ENCODE measurements at places on chromosomes 3 and 15.

GRCh38 chr3:124463234-124463633, 267.0 kb upstream of the UMPS start:
- no peak for DNase-seq

DNA sequence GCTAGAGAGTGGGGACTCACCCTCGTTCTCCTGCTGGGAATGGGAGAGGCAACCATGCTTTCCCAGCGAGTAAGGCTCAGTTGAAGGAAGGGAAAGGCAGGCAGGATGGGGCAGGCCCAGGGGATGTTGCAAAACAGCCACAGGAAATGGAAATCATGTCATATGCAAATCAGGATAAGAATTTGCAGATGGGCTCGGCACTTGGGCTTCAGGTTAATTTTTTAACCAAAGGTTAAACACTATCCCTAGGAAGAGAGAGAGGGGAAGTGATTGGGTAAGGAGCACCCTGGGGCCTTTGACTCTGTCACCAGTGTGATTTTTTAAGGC, 14.6 kb upstream of the PLA2G4E start:
- no peak for DNase-seq

DNA sequence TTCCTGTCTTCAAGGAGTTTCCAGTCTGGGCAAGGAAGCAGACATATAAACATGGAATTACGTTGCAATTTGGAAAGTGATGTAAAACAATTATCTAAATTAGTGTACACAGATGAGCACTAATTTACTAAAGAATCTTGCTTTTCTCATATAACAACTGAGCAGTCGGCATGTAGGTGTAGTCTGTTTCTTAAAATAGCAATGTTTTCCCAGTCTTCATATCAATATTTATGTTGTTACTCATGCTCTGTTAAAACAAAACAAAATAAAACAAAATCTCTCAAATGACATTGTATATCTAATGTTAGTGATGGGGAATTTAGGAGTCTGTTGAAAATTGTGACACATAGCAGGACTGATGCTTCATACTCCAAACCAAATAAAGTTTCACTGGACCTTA, 75.6 kb downstream of the SAMMSON start:
- no peak for DNase-seq

GRCh38 chr3:51717446-51717845, 10.6 kb downstream of the GRM2 start:
- no peak for DNase-seq

- DNase-seq: no peak
Measured at GRCh38 chr15:33543957-33544356, 233.2 kb downstream of the RYR3 start.

- DNase-seq: no peak
Measured at GRCh38 chr15:41501191-41501917, 7.7 kb downstream of the ITPKA start.

DNA sequence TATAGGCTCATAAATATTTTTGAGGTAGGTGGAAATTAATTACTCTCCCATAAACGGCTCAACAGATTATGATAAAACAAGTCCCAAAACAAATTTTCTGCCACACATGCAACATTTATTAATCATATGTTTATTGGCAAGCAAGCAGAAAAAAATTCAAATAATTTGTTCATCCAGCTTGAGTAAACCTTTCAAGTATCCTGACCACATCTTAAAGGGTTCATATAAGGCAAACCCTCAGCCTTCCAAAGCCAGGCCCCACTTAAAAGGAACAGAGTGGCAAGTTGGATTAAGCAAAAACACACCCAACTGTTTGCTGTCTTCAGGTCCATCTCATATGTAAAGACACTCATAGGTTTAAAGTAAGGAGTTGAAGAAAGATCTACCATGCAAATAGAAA, 1042.3 kb downstream of the DIPK2A start:
- no peak for DNase-seq

- DNase-seq: no peak
Measured at GRCh38 chr15:42619656-42620371, 44.4 kb downstream of the STARD9 start.

DNA sequence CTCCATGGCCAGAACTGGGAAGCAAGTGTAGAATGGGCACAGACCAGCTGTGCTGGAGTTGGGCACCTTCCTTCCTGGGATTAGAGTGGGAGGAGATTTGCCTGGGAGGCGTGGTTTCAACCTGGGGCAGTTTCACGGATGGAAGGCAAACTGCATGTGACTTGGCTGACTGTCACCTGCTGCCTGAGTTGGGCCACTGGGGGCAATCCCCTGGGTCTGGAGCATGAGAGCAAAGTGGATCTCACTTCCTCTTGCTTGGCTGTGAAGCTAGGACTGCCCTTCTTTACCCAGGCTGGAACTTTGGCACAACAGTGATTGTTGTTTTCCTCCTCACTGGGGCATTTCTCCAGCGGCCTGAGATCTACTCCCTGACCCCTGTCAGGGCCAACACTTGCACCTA, 1247.0 kb upstream of the EPHA6 start:
- DNase-seq: no peak

GRCh38 chr3:58575971-58576652, 1.1 kb downstream of the FAM107A start:
- no peak for DNase-seq

- DNase-seq: peak; percentile 54
Measured at GRCh38 chr15:66851311-66852063, 149.5 kb downstream of the SMAD6 start.

DNA sequence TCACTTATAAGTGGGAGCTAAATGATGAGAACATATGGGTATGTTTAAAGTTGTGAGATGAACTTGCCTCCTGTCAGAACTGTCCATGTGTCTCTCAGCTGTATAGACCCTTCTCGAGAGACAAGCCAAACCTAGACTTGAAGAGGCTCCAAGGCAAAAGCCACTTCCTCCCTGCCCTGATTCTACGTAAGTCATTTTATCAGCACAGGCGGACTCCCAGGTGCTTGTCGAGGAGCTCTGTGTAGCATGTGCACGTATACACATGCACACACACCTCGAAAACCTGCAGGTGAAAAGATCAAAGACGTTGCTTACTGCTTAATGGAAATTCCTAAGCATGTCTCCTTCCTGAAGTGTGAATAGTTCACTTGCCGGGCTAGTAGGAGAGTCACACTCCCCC, 5.6 kb upstream of the CLEC3B start:
- DNase-seq: no peak

- DNase-seq: no peak
Measured at GRCh38 chr15:62676891-62677290, 365.7 kb upstream of the TPM1 start.

- no peak for DNase-seq
Measured at GRCh38 chr3:138687236-138687635, 78.7 kb downstream of the FAIM start.

DNA sequence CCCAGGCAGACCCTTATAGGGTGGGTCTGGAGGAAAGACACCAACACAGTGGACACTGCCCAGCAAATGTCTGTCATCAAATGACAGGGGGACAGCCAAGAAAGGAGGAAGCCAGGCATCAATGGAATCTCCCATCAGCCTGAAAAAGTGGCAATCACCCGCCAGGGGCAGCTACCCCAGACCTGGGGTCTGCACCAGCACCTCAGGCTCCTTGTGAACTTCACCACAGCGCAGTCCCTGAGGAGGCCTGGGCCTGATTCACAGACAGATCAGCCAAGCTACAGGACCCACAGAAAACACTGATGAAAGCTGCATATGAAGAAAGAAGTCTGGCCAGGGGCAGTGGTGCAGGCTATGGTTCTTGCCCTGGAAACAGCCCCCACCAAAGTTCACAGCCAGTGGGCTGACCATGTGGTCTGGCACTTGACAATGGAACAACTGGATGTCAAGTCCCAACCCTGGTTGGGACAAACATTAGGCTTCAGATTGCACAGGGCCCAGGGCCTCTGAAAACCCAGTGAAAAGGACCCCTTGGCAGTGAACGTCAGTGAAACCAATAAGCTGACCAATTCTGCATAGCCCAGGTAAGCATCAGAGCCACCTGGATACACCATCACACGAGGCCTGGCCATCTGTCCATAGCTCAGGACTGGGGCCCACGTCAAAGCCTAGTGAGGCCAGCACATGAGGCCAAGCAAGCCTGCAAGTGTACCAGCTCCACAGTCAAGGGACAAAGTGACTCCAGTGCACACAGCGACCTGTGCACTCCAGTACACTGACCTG, 29.1 kb downstream of the ALS2CL start:
- no peak for DNase-seq

DNA sequence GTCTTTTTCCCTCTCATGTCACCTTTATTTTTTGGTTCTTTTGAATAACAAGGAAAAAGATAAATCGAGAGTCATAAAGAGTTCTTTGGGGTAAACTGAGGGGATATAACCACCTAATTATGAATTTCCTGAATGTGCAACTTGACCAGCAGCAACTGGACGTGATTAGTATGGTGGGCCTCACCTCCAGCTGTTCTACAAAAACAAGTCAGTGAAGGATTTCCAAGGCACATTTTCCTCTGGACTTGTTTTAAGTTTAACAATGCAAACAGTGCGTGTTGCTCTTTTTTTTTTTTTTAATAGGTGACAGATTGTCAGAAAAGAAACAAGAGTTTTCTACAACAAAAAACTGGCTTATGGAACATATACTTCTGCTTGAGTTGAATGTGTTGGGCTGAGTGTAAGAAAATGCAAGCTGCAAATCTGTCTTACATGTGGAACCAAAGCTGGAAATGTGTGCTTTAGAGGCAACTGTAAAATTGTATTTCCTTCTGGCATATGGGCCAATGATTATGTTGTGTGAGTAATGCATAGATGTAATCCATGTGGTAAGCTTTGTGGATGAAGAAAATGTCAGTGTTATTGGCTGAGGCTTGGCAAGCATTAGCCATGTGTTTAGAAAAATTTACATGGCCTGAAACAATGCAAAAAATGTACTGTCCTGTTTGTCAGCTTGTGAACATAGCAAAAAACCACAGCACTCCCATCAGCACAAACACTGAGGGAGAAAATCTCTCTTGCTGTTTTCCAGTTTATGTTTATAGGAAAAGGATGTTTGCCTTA, 44.5 kb upstream of the FNDC3B start:
- peak; percentile 39 for DNase-seq

- DNase-seq: no peak
Measured at GRCh38 chr3:70180664-70181063, 131.8 kb downstream of the MDFIC2 start.

GRCh38 chr15:83571820-83572707, 81.9 kb upstream of the ADAMTSL3 start:
- no peak for DNase-seq

GRCh38 chr3:33122991-33123390, 9.2 kb downstream of the CRTAP start:
- no peak for DNase-seq

DNA sequence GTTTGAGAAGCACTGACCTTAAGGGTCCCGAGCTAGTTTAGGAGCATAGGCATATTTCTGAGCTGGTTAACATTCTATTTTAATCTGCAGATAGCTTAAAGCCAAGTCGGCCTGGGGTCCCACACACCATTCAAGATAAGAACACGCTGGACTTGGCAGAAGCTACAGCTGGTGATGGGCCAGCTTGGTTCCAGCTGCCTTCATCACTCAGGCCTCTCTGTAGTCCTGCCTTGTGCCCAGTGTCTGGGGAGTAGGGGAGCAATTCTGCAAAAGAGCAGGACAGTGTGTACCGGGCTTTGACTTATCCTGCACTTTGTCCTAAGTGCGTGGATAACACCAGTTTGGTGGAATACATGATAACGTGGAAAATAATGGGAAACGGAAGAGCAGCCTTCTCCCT, 164.5 kb downstream of the MEGF11 start:
- DNase-seq: no peak

- no peak for DNase-seq
Measured at GRCh38 chr15:25717457-25718168, 145.5 kb downstream of the ATP10A start.

GRCh38 chr3:120726791-120727190, 15.5 kb downstream of the RABL3 start:
- DNase-seq: no peak

- DNase-seq: no peak
Measured at GRCh38 chr3:160981217-160981938, 123.8 kb downstream of the B3GALNT1 start.

- DNase-seq: no peak
Measured at GRCh38 chr3:184186184-184186901, at the start of gene ABCF3. TSS of gene ABCF3 (plus strand) at chr3:184186199. CDS start at chr3:184186208, 9 bp downstream.

- DNase-seq: no peak
Measured at GRCh38 chr3:114034787-114035545, 21.4 kb downstream of the CCDC191 start.

GRCh38 chr3:72274493-72275330, 489.8 kb upstream of the PROK2 start:
- DNase-seq: no peak

- no peak for DNase-seq
Measured at GRCh38 chr15:33780011-33780768, 188.1 kb upstream of the CHRM5 start.

DNA sequence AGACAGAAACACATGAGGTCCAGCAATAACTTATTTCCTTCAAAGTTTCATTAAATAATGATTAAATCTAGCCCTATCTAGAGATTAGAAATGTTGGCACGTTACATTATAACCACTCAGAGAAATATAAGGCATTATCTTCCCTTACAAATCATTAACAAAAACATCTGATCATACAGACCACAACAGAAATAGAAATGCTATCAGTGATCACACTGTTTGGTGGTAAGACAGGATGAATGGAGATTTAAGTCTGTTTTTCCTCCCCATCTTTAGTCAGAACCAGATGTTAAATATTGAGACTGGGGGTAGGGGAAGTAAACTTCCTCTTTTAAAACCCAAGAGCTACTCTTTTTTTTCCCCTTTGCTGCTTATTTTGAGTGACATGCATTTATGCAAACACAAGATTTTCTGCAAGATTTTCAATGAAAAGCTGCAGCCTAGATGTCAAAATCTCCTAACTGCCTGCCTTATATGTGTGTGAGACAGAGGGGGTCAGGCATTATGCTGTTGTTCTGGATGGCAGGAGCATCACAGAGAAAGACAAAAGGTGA, 70.4 kb downstream of the CBLB start:
- DNase-seq: no peak

DNA sequence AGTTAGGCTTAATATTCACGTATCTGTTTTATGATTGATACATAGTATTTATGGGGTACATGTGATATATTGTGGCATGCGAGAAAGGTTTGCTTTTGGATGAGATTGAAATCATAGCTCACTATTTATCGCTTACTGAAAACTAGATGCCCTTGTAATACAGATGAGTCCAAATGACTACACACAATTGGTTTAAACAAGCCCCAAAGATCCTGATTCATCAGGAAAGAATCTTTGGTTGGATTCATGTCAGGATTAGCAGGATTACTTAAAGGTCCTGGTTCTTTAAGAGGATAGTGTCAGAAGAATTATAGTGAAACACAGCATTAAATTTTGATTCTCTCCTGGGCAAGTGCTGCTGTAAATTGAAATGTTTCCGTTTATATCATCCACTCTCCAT, 18.6 kb upstream of the AADAC start:
- peak; percentile 29 for DNase-seq

- DNase-seq: no peak
Measured at GRCh38 chr3:188287762-188288505, 134.0 kb downstream of the LPP start.
